NCI-H510A treated with DMSO at 0.1 percent for 48 hours (cell line): ENCODE measurements at places on chromosomes 5 and 9.

GRCh38 chr5:57569601-57570000 lies 87.0 kb upstream of the ACTBL2 start:
- no peak for DNase-seq

- DNase-seq = no peak
Observed at GRCh38 chr9:99430301-99430700, 208.2 kb downstream of the SEC61B start.

GRCh38 chr9:134293031-134293521 lies 33.2 kb upstream of the RXRA start:
- DNase-seq = no peak

DNA sequence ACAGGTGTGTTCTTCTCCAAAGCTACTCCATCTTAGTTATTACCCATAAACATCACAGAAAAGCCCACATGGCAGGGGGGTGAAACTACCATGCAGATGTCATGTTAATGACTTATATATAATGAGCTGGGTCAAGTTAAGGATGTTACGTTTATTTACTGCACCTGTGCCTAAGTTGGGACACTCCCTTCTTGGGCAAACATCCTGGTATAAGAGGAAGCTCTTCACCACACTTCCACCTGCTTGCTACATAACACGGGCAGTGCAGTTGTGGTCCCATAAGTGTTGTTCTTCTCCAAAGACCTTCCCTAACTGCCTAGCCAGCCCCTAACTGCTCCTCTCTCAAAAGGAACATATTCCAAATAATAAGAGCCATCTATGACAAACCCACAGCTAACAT lies 9.3 kb upstream of the ZCCHC9 start:
- DNase-seq = no peak
